ENCODE measurements at places on chromosomes 1 and 21. TPM values are rescaled to one million over a fixed set of nuclear protein-coding genes. Genes with fewer than 3 reads are reported as not detected.

BMP8A gene
- total RNA-seq = 0.27 TPM

CD101 gene
- 0.27 TPM for total RNA-seq

GRCh38 chr1:65265651-65266351 lies 43.5 kb upstream of the DNAJC6 start:
- DNase-seq = peak; percentile 55

SPRR2G gene
- total RNA-seq = not detected

- DNase-seq = no peak
Measured at GRCh38 chr1:241837901-241838300, 10.1 kb upstream of the EXO1 start.
